ENCODE measurements at places on chromosomes 3 and 15. TPM values are rescaled to one million over a fixed set of nuclear protein-coding genes. Genes with fewer than 3 reads are reported as not detected.

- H3K27me3 ChIP-seq: no peaks in the 10 kb centered on the region
- no peak overlapping the region for H3K27ac ChIP-seq
- DNase-seq: no peak
- no peak overlapping the region for H3K4me3 ChIP-seq
- no peaks in the 10 kb centered on the region for H3K4me1 ChIP-seq
These were observed 46.2 kb upstream of the FOXP1 start for GRCh38 chr3:71629711-71630110.

GRCh38 chr3:76997733-76998132 lies 42.2 kb upstream of the ROBO2 start:
- H3K27ac ChIP-seq: no peak overlapping the region
- no peak overlapping the region for H3K4me3 ChIP-seq
- DNase-seq: no peak
- no peaks in the 10 kb centered on the region for H3K36me3 ChIP-seq

- no peak for DNase-seq
- peaks cover 1% of the 10 kb centered on the region for H3K36me3 ChIP-seq
- H3K27ac ChIP-seq: peak overlapping the region; percentile 96
- H3K4me1 ChIP-seq: peaks cover 63% of the 10 kb centered on the region
- H3K4me3 ChIP-seq: no peak overlapping the region
These were observed 2.1 kb downstream of the LPP start for GRCh38 chr3:188156056-188156455.

DNA sequence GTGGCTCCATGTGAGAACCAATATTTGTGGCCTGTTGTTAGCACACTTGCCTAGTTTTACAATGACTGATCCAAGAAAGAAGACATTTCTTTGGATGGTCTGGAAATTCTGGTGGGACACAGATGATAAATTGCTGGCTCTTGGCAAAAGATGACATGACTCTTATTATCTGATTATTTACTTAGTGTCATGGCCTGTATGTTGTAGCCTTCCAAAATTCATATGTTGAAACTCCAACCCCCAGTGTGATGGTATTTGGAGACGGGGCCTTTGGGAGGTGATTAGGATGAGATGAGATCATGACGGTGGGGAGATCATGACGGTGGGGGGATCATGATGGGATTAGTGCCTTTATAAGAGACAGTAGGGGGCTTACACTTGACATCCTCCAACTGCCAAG lies 30.0 kb upstream of the AKAP13 start:
- H3K4me3 ChIP-seq: no peak overlapping the region
- H3K4me1 ChIP-seq: peaks cover 15% of the 10 kb centered on the region
- no peak overlapping the region for H3K27ac ChIP-seq
- H3K27me3 ChIP-seq: no peaks in the 10 kb centered on the region
- no peaks in the 10 kb centered on the region for H3K36me3 ChIP-seq

DNA sequence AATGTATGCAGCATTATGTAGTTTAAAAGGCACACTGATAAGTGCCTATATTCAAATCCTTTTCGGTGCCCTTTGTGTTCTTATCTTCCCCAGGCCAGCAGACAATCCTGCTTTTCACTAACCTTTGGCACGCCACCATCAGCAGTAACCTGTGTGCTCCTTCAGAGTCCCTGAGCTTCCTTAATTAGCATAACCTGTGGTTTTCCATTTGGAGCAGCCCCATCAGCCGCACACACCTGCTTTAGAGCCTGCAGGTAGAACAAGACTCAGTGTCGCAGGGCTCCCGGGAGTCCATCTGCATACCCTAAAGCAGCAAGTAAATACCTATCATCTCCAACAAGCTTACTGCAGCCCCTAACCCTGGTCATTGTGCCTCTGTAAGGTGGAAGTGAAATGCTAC lies 755.1 kb downstream of the ROBO2 start:
- H3K27ac ChIP-seq: no peak overlapping the region
- H3K4me3 ChIP-seq: no peak overlapping the region
- no peaks in the 10 kb centered on the region for H3K36me3 ChIP-seq
- peak; percentile 39 for DNase-seq

GRCh38 chr15:63246691-63247469 lies 30.5 kb upstream of the APH1B start:
- no peaks in the 10 kb centered on the region for H3K27me3 ChIP-seq
- peaks cover 21% of the 10 kb centered on the region for H3K36me3 ChIP-seq
- peaks cover 10% of the 10 kb centered on the region for H3K4me1 ChIP-seq
- peak overlapping the region; percentile 65 for H3K27ac ChIP-seq
- H3K4me3 ChIP-seq: no peak overlapping the region

- no peak overlapping the region for H3K4me3 ChIP-seq
- no peak overlapping the region for H3K27ac ChIP-seq
- no peaks in the 10 kb centered on the region for H3K27me3 ChIP-seq
- DNase-seq: no peak
- no peaks in the 10 kb centered on the region for H3K4me1 ChIP-seq
These were observed 474.7 kb downstream of the IL5RA start for GRCh38 chr3:2635511-2635910.

GATA2 gene
- 1.9 TPM for polyA plus RNA-seq

FBXW12 gene
- 0.18 TPM for polyA plus RNA-seq

GRCh38 chr3:190456770-190457169 lies 7.1 kb upstream of the TMEM207 start:
- no peak for DNase-seq
- no peak overlapping the region for H3K27ac ChIP-seq
- peaks cover 9% of the 10 kb centered on the region for H3K4me1 ChIP-seq
- no peaks in the 10 kb centered on the region for H3K27me3 ChIP-seq
- H3K36me3 ChIP-seq: no peaks in the 10 kb centered on the region
- no peak overlapping the region for H3K4me3 ChIP-seq

- no peak overlapping the region for H3K27ac ChIP-seq
- H3K4me1 ChIP-seq: peaks cover 3% of the 10 kb centered on the region
These were observed 141.0 kb downstream of the CHDH start for GRCh38 chr3:53705024-53705745.

PCOLCE2 gene
- 1.6 TPM for polyA plus RNA-seq

HTR3E gene
- polyA plus RNA-seq: 0.03 TPM

DNA sequence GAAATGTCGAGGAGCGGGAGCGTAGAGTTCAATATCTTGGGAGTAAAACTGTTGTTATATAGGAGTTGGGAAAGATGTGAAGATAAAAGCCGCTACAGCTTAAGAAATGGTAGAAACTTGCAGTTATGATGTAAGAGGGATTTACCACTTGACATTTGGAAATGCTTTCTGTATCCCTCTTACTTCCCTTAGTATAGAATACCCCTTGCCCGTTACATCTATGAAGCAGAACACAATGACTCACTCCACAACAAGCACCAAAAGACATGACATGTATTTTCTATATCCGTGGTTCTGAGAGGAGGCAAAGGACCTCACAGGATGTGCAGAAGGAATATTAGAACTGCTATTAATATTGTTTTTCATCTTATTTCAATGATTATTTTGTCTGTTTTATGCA lies 254.2 kb upstream of the NR2F2 start:
- H3K4me1 ChIP-seq: no peaks in the 10 kb centered on the region
- no peak overlapping the region for H3K4me3 ChIP-seq
- H3K27ac ChIP-seq: no peak overlapping the region

GRCh38 chr3:65714134-65714533 lies 324.6 kb downstream of the MAGI1 start:
- no peak overlapping the region for H3K4me3 ChIP-seq
- no peaks in the 10 kb centered on the region for H3K4me1 ChIP-seq
- H3K36me3 ChIP-seq: no peaks in the 10 kb centered on the region
- H3K27me3 ChIP-seq: no peaks in the 10 kb centered on the region

- H3K27ac ChIP-seq: no peak overlapping the region
- DNase-seq: no peak
- no peaks in the 10 kb centered on the region for H3K27me3 ChIP-seq
- H3K36me3 ChIP-seq: no peaks in the 10 kb centered on the region
These were observed 81.0 kb upstream of the KCNMB2 start for GRCh38 chr3:178455226-178455625.

GRCh38 chr3:133137042-133137996 lies 99.1 kb downstream of the TMEM108 start:
- no peaks in the 10 kb centered on the region for H3K27me3 ChIP-seq
- H3K4me3 ChIP-seq: no peak overlapping the region
- no peak overlapping the region for H3K27ac ChIP-seq
- no peaks in the 10 kb centered on the region for H3K36me3 ChIP-seq
- no peak for DNase-seq

GRCh38 chr15:36638671-36639070 lies 59.2 kb downstream of the CDIN1 start:
- H3K27ac ChIP-seq: no peak overlapping the region
- no peaks in the 10 kb centered on the region for H3K4me1 ChIP-seq
- no peaks in the 10 kb centered on the region for H3K27me3 ChIP-seq
- no peak overlapping the region for H3K4me3 ChIP-seq
- no peaks in the 10 kb centered on the region for H3K36me3 ChIP-seq

DNA sequence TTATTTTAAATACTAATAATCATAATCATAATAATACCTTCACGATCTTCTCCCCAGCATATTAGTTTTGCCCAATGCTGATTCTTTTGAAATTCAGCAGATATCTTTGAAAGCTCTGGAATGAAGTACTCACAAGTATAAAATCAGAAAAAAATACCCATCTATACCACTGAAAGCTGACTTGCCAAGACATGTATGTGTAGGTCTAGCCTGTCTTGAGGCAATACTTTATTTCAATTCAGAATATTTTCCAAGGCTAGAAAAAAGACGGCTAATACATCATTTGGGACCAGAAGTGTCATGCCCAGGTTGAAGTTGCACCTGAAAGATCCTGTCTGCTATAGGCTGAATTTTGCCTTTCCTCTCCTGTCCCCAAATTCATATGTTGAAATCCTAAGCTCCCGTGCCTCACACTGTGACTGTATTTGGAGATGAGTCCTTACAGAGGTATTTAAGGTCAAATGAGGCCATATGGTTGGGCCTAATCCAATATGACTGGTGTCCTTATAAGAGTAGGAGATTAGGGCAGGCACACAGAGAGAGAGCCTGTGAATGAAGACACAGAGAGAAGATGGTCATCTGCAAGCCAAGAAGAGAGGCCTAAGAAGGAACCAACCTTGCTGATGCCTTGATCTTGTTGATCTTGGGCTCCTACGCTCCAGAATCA lies 255.9 kb upstream of the CMC1 start:
- no peak for DNase-seq
- no peaks in the 10 kb centered on the region for H3K27me3 ChIP-seq
- H3K4me1 ChIP-seq: no peaks in the 10 kb centered on the region
- H3K36me3 ChIP-seq: no peaks in the 10 kb centered on the region

DNA sequence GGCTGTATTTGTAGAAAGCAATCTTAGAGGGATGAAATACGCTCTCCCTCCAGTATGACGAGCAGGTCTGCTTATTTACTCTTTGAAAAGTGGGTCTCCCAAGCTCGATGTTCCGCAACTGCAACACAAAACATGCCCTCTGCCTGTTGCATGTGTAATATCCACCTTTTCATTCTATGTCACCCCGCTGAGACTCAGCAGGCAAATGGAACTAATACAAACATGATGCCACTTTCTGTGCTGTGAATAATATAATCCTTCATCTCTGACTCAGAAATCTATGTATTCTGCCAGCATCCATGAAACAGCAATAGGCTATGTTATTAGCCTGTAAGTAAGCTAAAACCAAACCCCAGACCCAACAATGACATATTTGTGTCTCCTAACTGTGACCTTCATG lies 200.8 kb upstream of the TMCO5A start:
- no peak for DNase-seq
- no peaks in the 10 kb centered on the region for H3K27me3 ChIP-seq
- H3K27ac ChIP-seq: no peak overlapping the region
- no peaks in the 10 kb centered on the region for H3K36me3 ChIP-seq

RHOV gene
- polyA plus RNA-seq: 0.54 TPM

- no peak overlapping the region for H3K4me3 ChIP-seq
- no peaks in the 10 kb centered on the region for H3K36me3 ChIP-seq
- no peak for DNase-seq
- H3K4me1 ChIP-seq: no peaks in the 10 kb centered on the region
These were observed 244.2 kb downstream of the TLE3 start for GRCh38 chr15:69853544-69853951.

DNA sequence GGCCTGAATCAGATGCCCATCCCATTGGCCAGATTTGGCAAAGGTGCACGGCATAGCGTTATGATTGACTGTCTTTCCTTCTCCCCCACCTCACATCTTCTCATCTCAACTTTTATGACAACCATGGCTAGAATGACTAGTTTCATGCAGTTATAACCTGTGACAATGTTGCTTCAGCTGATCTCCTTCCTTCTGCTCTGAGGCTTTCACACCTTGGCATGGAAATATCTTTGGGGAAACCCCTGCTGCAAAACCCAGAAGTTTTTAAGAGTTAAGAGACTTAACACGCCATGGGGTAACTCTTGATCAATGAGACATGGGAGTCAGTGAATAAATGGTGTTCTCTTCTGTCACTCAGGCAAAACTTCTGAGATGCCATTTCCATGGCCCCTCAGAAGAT lies 290.7 kb upstream of the MDFIC2 start:
- no peaks in the 10 kb centered on the region for H3K27me3 ChIP-seq
- no peak overlapping the region for H3K27ac ChIP-seq
- DNase-seq: no peak
- no peak overlapping the region for H3K4me3 ChIP-seq

WWTR1 gene
- 29.2 TPM for polyA plus RNA-seq

- no peaks in the 10 kb centered on the region for H3K4me1 ChIP-seq
- H3K27me3 ChIP-seq: no peaks in the 10 kb centered on the region
- no peak overlapping the region for H3K27ac ChIP-seq
- DNase-seq: peak; percentile 9
- no peak overlapping the region for H3K4me3 ChIP-seq
These were observed 733.4 kb downstream of the TUSC7 start for GRCh38 chr3:117443014-117443413.
